ENCODE measurements at places on chromosomes 2 and 18.

DNA sequence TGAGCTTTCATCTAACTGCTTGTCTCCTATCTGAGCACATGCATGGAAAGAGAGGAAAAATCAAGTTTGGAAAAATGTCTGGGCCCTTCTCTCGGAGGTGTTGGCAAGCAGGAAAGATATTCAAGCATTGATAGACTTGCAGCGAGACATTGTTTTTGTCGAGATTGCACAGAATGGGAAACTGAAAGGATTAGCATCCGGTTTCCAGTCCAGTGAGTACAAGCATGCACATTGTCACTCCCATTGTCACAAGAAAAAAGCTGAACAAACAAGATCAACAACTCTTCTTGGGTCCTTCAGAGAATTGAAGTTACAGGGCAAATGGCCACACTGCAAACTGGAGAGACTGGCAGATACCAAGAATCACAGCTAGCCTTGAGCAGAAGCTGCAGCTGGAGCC is 19.6 kb upstream of the MC5R start:
- DNase-seq, result no peak

DNA sequence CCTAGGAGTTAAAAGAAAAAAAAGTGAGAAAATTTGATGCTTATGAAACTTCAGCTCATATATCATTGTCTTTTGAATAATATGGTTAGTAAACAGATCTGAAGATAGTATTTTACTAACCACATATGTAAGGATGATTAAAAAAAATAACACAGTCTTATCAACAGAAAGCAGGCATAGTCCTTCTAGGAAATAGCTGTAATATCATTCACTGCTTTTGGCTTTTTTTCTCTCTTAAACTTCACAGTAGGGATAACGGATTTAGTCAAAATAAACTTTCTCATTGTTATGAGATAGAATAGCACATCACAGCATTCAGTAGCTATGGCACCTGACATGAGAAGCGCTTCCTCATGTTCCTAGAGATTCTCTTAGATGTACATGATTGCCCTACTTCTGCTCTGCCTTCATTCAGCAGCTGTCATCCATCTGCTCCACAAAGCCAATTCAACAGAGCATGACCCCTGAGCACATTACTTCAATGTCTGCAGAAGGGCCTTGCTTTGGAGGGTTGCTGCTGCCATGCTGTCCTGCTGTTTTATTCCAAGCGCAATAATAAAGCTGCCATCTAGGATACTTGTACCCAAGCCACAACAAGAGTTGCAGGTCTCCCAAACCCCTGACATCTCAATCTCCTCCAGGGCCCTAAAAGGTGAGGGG is 67.0 kb downstream of the TTC21B start:
- DNase-seq, result no peak

GRCh38 chr18:53268455-53268854 is 928.5 kb downstream of the DCC start:
- DNase-seq, result no peak

DNA sequence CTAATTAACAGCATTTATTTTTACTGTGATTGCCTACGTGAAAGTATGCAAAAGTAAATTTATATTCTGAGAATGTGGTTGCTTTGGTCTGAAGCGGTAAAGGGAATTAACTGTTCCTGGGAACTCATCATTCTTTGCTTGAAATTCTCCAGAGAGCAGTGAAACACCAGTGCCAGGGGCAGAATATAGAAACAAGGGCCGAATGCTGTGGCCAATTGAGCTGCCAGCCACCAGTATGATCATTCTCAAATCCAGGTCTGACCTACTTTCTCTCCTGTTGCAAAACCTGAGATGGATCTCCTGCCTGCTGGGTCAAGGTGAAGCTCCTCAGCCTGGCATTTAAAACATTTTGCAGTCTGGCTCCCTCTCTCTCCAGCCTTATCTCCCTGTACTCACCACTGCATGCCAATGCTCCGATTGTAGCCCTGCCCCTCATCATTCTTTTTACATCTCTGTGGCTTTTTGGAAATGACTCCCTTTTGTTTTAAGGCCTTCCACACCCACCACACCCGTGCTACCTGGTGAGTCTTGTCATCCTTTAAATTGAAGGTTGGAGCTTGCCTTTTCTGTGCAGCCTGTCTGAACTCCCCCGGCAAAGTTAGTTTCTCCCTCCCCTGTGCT is 94.5 kb upstream of the TMEM178A start:
- DNase-seq, result no peak

DNA sequence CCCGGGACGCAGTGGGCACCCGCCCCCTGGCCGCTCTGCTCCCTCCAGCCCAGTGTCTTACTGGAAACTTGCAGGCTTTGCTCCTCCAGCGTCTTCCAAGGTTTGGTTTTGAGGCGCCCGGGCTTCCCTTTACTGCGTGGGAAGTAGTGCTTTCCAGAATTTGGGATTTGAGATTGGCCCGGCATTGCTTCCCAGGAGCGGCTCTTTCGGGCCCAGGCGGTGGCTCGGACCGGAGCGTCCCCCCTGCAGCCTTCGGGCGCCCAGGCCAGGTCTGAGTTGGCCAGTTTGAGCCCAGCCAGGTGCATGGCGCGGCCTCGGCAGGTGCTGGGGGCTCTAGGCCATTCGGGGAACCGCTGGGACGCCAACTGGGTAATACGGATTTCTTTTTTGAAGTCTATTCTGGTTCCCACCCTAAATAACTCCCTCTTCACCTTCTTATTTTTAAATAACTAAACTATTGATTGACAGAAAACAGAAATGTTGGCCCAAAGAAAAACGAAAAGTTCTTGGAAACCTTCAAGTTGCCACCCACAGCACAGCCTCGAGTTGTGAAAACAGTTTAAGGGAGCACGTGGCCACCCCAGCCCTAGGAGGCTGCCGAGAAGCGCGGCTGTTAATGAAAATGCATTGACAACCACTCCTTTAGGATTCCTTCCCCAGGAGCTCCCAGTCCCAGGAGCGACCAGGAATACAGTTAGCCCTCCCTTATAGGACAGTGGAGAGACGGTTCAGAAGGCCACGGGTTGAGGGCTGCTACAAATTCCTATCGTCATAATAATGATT is 766 bp downstream of the SNTG2 start:
- no peak for DNase-seq

- no peak for DNase-seq
Measured at GRCh38 chr2:57809230-57809629, 237.4 kb upstream of the VRK2 start.

DNA sequence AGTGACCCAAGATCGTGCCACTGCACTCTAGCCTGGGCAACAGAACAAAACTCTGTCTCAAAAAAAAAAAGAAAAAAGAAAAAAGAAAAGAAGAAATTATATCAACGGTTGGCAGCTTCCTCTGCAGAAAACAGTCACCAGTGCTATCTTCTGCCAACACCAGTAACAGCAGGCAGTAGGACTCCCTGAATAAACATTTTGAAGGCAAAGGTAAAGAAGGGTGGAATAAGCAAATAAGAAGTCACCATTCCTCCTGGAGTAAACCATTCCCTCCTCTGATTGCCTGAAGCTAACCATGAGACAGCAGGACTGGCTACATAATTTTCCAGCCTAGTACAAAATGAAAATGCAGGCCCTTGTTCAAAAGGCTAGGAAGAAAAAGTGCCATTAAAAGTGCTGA is 9.0 kb upstream of the RNF103 start:
- no peak for DNase-seq

- no peak for DNase-seq
Measured at GRCh38 chr18:77676910-77677309, 427.3 kb downstream of the GALR1 start.

DNA sequence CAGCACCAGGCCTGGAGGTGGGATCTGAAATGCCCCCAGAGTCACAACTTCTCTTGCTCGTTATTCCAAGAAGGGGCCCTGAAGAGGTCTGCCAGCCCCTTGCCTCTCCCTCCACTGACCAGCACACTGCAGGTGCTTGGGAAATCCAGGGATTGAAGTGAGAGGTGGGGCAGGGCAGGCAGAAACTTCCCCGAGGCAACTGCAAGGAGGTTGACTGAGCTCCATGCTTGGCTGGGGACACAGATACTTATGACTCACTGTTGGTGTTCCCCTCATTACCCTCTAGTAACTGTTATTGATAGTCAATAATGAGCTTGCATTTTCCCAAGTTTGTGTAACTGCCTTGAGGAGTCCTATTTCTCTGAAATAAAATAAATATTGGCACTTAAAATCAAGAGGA is 47.5 kb downstream of the MARCO start:
- DNase-seq, result no peak

DNA sequence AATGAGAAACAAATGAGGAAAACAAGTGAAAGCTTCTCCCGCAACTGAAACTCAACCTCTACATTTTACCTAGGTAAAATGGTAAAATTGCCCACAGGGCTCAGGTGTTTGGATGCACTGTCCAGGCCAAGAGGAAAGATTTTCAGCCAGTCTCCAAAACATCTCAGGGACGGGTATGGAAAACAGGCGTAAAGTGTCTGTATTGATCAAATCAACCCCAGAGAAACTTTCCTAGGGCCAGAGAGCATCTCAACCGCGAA is 361 bp upstream of the HAT1 start:
- no peak for DNase-seq

Measured in stimulated activated CD8-positive, alpha-beta memory T cell treated with anti-CD3 and anti-CD28 coated beads, Interleukin-7, amount 100 ng/mL, for 1 hour (primary cell).